ENCODE measurements at places on chromosomes 7 and 10.

DNA sequence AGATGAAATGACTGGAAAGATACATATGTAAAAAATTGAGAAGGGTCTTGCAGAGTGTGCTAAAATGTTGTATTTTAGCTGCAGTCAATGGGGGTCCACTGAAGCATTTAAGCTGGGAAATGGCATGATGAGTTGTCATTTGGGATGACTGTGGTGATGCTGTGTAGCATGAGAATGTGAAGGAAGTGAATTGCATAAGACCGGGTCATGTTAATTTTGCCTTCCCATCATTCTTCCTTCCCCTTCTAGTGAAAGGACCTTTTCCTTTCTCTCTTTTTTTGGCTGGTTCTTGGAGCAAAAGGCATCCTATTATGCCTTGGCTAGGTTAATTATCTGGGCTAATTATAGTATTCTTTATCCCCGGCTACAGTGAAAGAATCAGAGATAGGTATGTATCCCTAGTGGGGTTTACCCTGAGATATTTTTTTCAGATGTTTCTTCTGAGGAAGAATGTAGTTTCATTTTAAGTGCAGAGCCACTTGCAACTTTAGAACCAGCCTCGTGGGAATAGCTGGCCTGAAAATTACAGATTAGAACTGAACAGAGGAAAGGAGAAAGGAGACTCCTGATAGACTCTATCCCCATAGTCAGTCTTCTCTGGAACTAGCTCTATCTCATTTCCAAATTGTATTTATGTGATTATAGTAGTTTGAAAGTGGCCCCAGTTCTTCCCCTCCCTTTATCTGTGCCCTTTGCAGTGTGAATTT is 93.6 kb downstream of the HGF start:
- no peak for DNase-seq

DNA sequence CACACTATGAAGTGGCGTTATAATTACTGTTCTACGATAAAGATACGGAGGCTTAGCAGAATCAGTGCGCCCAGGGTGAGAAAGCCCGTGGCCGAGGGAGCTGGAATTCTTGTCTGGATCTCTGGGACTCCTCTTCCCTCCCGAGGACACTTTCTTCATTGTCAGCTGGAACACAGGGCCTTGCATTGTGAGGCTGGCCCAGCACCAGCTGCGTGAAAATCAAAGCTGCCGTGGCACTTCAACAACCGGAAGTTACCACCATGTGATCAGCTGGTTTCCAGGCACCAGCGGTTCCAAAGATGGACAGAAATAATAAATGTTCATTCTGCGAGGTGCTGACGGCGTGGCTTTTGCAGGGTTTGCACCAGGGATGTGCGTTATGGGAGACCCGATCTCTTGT is 234.0 kb upstream of the PITRM1 start:
- no peak for DNase-seq

DNA sequence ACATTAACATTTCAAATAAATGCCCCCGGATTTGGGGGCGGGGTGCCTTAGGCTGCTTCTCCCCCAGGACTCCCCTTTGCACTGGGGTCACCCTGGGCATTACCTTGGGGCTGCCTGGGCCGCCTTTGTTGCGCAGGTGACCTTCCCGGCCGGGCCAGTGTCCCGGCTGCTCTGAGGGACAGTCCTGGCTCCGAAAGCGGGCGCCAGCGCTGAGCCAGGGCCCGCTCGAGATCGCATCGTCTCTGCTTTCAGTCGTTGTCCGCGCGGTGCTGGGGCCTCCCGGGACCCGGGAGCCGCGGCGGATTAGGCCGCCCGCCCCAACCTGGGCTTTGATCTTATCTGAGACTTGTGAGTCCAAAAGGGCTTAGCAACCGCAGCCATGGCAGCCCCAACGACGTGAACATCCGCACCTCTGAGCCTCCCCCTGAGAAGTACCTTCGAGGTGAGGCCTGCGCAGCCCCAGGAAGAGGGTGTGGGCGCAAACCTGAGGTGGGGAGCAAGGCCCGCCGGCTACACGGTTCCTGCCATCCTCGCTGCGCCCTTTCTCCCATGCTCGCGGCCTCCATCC is 14.8 kb upstream of the WAPL start:
- DNase-seq, result peak; percentile 22

GRCh38 chr10:109430799-109431198 is 492.5 kb downstream of the XPNPEP1 start:
- DNase-seq, result no peak

GRCh38 chr10:70508912-70509756 is 30.6 kb downstream of the PALD1 start:
- DNase-seq, result no peak

GRCh38 chr10:19977097-19977521 is 160.9 kb downstream of the PLXDC2 start:
- no peak for DNase-seq

GRCh38 chr7:24715661-24716479 is 41.4 kb downstream of the GSDME start:
- DNase-seq, result no peak

- peak; percentile 35 for DNase-seq
Observed at GRCh38 chr10:3782451-3783315, 2.3 kb downstream of the KLF6 start.

DNA sequence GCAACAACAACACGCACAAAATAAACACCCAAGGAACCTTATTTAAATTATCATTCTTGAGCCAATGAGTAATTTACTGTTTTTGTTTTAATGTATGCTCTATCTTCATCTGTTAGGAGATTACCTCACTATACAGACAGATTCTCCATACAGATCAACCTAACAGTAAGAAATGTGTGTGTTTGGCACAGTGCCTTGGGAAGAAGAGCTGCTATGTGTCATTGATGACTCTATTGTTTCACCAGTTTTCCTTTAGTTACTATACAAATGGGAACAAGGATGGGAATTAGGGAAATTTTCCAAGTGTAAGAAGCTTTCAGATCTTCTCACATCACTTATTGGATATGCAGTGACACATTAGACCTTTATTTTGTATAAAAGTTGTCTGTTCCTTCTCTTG is 640.3 kb downstream of the NRG3 start:
- no peak for DNase-seq

DNA sequence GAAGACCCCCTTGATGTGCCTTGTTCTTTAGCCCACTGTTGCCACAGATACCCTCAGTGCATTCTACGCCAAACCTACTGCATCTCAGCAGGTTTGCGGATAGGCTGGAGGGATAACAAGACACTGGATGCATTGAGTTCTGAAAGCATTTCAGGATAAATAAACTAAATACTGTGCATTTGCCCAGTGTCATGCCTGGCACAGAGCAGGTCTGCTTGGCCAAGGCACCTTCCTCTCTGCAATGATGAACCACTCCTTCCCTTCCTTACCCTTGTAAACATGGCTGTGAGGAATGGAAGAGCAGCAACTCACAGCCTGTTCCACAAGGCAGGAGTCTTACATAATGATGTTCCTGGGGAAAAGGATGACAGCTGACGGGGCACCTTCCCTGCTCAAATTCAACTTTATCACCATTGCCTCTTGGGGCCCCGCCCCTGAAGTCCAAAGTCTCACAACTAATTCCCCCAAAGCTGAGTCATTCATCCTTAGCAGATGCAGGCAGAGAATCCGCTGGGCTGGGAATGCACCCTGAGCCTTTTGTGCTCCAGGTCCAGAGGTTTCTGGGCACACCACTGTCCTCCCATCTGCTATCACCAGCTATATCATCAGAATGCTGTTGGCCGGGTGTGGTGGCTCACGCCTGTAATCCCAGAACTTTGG is 11.6 kb downstream of the DDX56 start:
- no peak for DNase-seq

DNA sequence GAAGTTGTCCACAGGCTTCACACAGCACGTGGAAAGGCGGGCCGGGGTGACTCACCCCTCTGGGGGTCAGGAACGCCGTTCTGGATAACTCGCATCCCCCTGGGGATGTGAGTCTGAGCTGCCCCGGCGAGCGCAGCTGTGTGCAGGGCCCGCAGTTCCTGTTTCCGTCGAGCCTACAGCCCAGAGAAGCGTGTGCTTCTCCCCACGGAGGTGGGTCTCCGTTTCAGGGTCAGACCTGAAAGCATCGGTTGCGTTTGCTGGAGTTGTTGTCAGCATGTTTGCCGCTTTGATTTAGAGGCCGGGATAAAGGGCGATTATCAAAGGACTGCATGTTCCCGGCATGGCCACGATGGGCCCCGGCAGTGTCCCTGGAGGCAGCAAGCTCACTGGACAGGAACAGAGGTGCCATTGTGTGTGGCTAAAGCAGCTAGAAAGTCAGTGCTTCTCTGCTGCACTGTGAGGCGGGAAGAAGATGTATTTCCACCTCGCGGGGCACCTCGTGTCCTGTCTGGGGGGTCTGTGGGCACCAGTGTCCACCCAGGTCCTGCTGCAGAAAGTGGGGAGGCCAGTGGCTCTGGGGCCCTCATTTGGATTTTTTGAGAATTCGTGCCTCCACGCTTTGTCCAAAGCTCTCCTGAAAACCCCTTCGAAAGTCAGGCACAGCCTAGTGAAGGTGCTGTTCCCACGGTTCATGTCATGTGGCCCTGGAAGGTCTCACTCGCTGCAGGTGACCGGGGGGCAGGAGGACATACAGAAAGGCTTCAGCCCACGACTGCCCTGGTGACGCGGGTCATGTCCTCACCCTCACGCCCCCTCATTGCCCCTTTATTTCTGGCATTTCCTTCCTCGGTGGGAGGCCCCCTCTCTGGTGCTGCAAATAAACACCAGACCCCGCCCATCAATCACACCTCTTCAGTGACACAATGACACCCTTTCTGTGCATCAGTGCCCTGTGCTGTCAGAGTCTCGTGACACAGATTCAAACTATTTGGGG is 27.4 kb upstream of the GDI2 start:
- no peak for DNase-seq

- no peak for DNase-seq
Observed at GRCh38 chr7:121084748-121085336, 96.3 kb downstream of the CPED1 start.

DNA sequence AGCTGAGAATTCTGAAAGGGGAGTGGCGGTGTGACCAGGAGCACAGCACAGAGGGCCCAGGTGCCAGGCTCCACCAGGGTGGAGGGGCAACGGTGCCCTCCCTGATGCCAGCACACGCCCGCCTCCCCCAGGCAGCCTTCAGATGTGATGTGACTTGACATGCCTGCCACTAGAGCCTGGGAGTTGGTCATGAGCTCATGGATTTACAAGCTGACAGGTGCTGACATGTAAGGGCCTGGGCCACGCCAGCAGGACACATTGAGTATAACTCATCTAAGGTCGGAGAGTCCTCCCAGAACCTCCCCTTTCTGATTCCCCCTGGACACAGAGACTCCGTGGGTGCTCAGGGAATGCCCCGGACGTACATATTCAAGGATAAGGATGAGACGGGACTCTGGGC is 74.2 kb downstream of the LSM5 start:
- no peak for DNase-seq

- no peak for DNase-seq
Observed at GRCh38 chr10:92574548-92575261, 812 bp upstream of the IDE start.

GRCh38 chr7:148963583-148964482 is 64.5 kb downstream of the PDIA4 start:
- DNase-seq, result no peak

DNA sequence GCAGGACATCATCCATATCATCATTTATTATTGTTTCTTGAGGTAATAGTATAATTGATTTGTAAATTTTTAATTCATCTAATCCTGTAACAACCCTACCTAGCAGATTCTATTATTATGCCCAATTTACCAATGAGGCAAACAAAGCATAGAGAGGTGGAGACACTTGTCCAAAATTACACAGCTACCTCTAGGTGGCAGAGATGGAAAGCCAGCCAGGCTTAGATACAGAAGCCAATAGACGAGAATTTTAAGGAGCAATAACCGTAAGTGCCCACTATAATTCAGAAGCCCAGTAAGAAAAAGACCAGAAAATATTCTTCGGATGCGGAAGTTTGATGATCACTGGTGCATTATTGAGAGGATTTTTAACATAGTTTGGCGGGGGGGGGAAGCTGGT is 54.0 kb downstream of the ANK3 start:
- DNase-seq, result no peak

DNA sequence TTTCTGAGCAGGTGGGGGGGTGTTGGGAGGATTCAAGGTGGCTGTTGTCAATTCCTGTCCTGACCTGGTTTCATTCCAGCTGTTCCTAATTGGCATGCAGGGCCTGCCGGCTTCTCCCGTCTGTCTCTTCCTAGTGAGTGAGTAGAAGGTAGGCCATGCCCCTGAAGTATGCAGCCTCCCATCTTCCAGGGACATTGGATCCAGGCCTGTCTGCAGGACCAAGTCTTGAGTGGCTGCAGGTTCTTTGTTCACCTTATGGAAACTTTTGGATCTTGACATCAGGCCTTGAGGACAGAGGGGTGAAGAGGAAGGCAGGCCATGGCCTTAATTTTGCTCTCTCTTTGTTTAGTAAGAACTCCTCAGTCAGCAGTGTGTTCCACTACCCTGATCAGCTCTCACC is 131.8 kb downstream of the SH2D4B start:
- no peak for DNase-seq

DNA sequence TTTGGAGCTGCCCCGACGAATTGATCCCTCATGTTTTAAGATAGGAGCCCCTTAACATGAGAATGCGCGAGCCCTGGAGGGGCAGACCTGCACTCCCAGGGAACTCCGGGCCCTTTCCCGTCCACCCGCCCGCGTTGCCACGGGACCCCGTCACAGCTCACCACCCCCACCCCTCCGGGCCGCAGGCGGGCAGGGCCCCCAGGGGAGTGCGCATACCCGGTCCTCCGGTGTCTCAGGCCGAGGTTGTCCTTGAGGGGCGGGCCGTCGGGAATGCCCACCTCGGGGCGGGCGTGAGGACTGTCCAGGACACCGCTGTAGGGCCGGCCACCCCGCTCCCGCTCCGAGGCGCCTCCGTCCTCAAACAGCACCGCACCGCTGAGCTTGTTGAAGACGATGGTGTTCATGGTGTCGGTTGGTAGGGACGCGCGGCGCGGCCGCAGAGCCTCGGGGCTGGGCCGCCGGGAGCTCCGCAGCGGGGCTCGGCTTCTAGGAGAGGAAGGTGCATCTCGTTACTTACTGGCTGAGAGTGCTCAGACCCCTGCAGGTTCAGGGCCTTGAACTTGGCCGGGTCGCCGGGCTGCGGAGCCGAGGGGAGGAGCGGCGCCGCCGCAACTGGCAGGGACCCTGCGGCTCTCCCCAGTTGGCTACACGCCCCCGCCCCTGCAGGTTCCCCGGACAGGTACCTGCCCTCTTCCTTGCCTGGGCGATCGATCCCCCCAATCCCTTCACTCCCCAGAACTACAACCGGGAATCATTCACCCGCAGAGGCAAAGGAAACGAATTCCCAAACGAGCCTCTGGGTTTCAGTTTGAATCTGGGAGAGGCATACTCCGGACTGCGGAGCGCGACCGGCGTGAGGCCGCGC is 2.4 kb downstream of the MKX start:
- no peak for DNase-seq
